ENCODE measurements at places on chromosomes 7 and 10. TPM values are rescaled to one million over a fixed set of nuclear protein-coding genes. Genes with fewer than 3 reads are reported as not detected.

The NKX2-3 gene
- total RNA-seq = not detected

The MOGAT3 gene
- total RNA-seq = not detected

The LIPK gene
- not detected for total RNA-seq

The GPRIN2 gene
- not detected for total RNA-seq

The FAM3C gene
- total RNA-seq = 21.6 TPM

The SP4 gene
- 4.9 TPM for total RNA-seq

The RELN gene
- 0.33 TPM for total RNA-seq

The ADAM22 gene
- 0.51 TPM for total RNA-seq

The OR2A1 gene
- under 0.01 TPM for total RNA-seq

- DNase-seq = peak; percentile 35
Measured at GRCh38 chr7:44469461-44470134, 20.9 kb downstream of the NUDCD3 start.

DNA sequence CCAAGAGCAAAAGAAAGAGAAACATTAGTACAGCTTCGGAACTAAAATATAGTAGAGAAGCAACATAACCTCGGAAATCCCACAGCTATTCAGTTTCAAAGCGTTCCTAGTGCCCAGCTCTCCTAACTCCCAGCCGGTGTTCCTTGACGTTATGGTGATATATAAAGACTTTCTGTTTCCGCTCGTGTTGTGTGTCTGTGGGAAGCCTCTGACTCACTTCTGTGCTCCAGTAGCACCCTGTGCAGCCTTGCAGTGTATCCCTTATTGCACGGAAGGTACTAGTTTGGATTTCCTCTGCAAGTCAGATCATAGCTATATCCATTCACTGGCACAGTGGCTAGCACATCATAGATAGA, 535 bp downstream of the ASAH2B start:
- peak; percentile 68 for DNase-seq

- peak; percentile 23 for DNase-seq
Measured at GRCh38 chr10:110207805-110208613, 604 bp downstream of the MXI1 start.

- no peak for DNase-seq
Measured at GRCh38 chr10:131678171-131678570, 222.6 kb upstream of the PPP2R2D start.

GRCh38 chr7:24039991-24040624, 243.9 kb upstream of the NPY start:
- DNase-seq = no peak

- DNase-seq = no peak
Measured at GRCh38 chr7:8125680-8126444, 136.1 kb downstream of the ICA1 start.

DNA sequence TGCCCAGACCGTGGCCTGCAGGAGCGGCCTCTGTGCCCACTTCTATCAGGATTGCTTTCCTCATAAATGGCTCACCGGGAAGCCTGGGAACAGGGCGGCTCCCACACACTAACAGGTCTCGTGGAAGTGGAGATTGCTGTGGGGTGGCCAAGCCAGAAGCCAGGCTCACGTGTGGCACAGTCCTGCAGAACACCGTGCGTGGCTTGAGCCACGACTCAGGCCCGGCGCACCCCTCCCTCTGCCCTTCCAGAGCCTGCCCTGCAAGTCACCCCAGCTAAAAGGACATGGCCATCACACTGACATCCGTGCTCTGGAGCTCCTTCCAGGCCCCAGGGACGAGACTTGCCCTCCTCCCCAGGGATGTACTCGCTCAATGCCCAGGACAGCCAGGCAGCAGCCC, 7.0 kb downstream of the GPER1 start:
- DNase-seq = no peak

GRCh38 chr7:156198277-156198676, 386.0 kb upstream of the SHH start:
- DNase-seq = no peak

GRCh38 chr7:105196473-105196872, 182.5 kb downstream of the KMT2E start:
- DNase-seq = peak; percentile 24

- DNase-seq = no peak
Measured at GRCh38 chr10:114810926-114811325, 10.7 kb upstream of the FHIP2A start.

DNA sequence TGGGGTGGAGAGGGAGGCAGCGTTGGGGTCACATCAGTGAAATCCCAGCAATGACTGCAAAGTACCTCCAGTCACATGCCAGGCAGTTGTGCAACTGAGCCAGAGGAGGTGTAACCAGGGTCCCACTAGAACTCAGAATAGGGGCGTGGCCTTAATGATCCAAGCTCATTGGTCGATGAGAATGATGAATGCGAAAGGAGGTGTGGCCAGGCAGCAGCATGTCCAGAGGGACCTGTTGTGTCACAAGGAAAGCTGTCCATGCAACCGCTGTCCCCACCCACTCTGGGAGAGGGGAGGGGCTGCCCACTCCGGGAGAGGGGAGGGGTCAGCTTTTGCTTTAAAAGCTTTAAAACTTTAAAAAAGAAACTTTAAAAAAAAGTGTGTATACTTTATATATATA, 25.3 kb upstream of the MTPAP start:
- peak; percentile 15 for DNase-seq

DNA sequence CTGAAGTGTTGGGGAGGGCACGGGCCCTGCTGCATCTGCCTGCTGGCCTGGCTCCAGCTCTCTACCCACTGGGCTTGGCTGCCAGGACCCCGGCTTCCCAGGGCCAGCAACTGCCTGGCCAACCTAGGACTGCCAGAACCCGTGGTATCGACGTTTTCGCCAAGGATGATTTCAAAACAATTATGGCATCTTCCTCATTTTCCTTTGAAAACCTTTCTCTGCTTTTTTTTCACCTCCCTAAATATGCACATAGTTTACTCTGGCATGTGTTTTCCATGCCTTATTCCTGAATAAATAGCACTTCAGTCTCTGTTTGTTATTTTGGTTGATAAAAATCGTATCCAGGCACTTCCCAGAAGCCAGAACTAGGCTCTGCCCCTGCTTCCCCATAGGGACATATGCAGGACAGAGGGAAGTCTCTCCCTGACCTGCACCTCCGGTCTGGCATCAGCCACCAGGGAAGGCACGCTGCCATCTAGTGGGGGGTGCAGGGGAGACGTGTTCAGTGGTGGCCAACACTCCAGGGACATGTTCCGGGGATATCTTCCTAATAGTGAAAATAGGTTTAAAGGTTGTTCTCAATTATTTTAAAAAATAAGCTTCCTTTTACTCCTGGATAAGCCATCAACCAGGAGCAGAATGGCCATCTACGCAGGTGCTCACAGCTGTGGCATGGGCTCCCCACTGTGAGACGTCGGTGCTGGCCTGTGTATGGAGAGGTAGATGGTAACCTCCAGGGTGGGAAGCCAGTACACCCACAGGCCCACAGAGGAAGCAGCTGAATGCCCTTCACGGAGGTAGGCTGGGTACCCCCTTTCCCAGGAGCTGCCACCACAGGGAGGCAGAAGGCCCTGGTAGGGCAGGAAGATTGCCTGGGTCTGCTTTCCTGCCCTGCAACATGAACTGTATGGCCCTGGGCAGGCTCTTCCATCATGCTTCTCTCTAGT, 30.7 kb upstream of the ANTXRL start:
- DNase-seq = peak; percentile 3

GRCh38 chr7:132457658-132458057, 118.6 kb downstream of the PLXNA4 start:
- no peak for DNase-seq

DNA sequence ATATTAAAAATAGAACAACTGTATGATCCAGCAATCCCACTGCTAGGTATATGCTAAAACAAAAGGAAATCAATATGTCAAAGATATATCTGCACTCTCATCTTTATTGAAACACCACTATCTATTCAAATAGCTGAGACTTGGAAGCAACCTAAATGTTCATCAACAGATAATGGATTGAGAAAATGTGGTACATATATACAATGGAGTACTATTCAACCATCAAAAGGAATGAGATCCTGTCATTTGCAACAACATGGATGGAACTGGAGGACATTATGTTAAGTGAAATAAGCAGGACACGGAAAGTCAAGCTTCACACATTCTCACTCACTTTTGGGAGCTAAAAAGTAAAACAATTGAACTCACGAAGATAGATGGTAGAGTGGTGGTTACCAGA, 610.1 kb upstream of the SEMA3D start:
- no peak for DNase-seq

- DNase-seq = no peak
Measured at GRCh38 chr7:103937680-103938079, 51.8 kb downstream of the RELN start.

DNA sequence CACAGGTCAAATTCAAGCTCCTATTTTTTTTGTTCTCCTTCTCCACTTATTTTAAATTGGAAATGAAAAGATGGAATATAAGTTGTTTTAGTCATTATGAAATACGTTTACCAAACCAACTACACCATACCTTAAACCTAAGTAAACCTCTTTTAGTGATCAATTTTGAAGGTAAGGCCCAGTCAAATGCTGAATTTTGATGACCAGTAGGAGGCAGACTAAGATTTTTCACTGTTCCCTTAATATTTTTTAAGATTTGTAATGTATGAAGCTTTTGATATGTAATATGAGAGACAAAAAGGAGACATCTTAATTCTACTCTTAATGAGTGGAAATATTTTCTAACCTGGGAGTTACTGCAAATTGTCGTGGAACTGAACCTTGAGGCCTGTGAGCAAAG, 311.6 kb downstream of the EXOC4 start:
- no peak for DNase-seq

GRCh38 chr7:22240904-22241571, 115.9 kb downstream of the RAPGEF5 start:
- no peak for DNase-seq

DNA sequence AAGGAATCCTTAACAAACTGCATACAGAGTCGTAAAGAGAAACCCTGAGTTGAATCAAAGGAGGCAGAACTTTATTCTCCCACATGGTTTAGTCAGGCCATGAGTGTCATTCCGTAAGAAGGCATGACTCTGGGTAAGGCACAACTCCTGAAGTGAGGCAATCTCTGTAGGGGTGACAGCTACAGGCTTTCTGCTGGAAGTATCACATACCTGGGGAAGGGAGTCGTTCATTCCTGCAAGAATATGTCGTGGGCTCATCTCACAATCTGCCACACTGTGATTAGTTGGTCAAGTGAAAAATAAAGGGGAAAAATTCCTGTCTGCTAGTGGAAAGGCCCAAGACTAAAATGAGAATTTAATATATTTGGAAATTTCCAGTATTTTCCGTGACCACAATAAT, 392.6 kb downstream of the POM121L12 start:
- no peak for DNase-seq

- peak; percentile 68 for DNase-seq
Measured at GRCh38 chr10:101967713-101968112, 88.3 kb downstream of the ARMH3 start.

GRCh38 chr10:119973281-119973680, 80.8 kb downstream of the SEC23IP start:
- no peak for DNase-seq

GRCh38 chr10:47295411-47295810, 4.6 kb upstream of the GDF10 start:
- DNase-seq = no peak

DNA sequence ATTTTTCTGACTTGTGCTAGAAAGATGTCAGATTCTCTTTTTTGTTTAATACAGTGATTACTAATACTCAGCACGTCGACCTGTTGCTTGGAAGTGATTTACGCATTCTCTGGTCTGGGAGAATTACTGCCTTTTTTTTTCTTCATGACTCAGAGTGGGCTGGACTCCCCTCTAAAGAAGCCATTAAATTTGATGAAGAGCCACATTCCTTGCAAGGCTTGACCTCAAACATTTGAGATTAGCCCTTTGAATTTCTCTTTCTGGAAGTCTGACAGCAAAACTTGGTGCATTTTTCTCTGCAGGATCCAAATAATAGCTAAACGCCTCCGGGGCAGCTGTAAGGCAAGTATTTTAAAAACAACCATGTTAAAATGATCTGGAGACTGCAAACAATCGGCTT, 171.6 kb downstream of the GALNT17 start:
- DNase-seq = no peak

DNA sequence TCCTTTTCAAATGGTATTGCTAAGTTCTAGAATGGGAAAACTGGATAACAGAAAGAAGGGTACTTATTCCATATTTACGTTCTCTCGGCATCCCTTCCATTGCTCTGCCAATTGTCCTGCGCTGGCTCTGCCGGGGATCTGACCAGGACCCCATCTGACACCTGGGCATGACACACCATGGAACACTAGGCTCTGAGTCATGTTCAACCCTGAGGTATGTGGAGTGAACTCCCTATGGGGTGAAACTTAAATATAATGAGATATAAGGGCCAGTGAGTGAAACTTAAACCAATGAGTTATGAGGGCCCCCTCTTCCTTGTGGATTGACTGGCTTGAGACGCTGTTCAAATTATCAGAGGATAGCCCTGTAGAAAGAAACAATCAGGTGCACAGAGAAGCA, 55.1 kb upstream of the ZEB1 start:
- DNase-seq = peak; percentile 55

DNA sequence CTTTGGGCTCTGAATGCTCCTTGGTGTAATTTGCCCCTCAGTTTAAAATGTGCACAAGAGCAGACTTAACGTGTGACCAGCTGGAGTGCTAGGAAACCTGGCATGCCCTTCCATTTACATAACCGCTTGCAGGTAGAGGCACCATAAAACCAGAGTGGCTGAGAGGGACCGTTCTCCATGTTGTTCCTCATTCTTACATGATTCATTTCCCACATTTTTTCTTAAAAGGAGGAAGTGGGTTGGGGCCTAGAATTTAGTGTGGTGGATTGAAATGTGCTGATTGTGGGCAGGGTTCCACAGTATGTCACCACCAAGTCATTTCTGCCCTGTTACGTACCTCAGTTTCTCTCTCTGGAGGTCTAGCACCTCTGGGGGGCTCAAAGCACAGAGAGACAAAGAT, 375.8 kb upstream of the VSTM2A start:
- DNase-seq = no peak

GRCh38 chr10:117132751-117133231, 5.3 kb downstream of the VAX1 start:
- DNase-seq = no peak

- no peak for DNase-seq
Measured at GRCh38 chr7:154167807-154168206, 115.6 kb downstream of the DPP6 start.

DNA sequence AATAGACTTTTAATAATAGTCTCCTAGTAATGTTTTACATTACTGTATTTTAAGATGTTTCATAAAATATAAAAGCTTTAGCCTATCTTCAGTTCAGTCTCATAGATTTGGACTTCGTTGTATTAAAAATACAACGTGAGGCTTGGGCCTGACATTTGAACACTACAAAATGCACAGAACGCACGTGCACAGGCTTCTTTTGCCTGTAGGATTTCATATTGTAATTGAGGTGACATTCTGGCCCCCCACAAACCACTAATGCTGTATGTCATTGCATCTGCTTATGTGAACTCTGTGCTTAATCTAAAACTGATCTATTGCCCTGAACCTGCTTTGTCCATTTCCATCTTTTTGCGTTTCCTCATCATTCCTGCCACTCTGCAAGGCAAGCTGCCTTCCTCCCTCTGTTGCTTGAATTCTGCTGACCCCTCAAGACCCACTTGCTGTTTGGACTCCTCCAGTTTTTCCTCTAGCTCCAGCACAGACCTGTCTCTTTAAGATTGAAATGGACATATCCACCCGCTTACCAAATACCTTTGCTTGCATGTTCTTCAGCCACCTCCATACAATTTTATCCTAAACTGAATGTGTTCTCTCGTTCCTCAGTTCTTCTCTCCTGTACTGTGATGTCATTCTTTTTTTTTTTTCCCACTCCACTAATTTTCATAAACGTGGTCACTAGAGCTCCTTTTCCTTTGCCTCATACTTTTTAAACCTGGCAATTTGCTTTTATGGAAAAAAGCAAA, 12.4 kb downstream of the PRKAR2B start:
- DNase-seq = no peak

Measured in fibroblast of lung (primary cell).